NCI-H1436 treated with DMSO at 0.1 percent for 48 hours (cell line): ENCODE measurements at places on chromosomes 16 and 17.

GRCh38 chr17:56624309-56624708, 30.8 kb downstream of the NOG start:
- no peak for DNase-seq

- no peak for DNase-seq
Measured at GRCh38 chr17:48261297-48261880, 153.8 kb downstream of the SNX11 start.

DNA sequence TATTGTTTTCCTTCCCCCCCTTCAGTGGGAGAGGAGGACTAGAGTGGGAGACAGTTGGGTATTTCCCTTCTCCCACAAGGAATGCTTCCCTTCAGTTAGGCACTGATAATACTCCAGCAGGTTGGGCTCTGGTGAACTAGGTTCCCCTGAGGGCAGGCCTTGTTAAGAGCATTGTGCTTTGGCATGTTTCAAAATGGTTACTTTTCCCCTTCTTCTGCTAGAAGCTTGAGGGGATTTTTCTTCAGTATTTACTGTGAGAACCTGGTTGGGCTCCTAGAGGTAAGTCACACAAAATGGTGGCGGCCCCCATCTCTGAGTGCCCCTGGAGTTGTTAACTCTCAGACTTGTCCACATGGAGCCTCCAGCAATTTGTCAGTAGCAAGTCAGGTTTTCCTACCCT, 156.2 kb downstream of the CYB561 start:
- no peak for DNase-seq

- DNase-seq, result no peak
Measured at GRCh38 chr17:57349541-57350247, 93.4 kb downstream of the MSI2 start.

GRCh38 chr17:81258292-81258691, 19.2 kb downstream of the NDUFAF8 start:
- DNase-seq, result no peak

DNA sequence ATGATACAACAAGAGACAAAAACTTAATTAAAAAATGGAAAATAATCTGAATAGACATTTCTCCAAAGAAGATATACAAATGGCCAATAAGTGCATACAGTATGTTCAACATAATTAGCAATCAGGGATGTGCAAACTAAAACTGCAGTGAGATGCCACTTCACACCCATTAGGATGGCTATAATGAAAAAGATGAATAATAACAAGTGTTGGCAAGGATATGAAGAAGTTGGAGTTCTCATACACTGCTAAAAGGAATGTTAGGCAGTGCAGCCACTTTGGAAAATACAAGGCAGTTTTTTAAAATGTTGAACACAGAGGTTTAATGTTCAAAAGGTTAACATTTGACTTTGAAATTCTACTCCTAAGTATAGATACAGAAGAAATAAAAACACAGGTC, 69.8 kb downstream of the PCTP start:
- DNase-seq, result no peak

DNA sequence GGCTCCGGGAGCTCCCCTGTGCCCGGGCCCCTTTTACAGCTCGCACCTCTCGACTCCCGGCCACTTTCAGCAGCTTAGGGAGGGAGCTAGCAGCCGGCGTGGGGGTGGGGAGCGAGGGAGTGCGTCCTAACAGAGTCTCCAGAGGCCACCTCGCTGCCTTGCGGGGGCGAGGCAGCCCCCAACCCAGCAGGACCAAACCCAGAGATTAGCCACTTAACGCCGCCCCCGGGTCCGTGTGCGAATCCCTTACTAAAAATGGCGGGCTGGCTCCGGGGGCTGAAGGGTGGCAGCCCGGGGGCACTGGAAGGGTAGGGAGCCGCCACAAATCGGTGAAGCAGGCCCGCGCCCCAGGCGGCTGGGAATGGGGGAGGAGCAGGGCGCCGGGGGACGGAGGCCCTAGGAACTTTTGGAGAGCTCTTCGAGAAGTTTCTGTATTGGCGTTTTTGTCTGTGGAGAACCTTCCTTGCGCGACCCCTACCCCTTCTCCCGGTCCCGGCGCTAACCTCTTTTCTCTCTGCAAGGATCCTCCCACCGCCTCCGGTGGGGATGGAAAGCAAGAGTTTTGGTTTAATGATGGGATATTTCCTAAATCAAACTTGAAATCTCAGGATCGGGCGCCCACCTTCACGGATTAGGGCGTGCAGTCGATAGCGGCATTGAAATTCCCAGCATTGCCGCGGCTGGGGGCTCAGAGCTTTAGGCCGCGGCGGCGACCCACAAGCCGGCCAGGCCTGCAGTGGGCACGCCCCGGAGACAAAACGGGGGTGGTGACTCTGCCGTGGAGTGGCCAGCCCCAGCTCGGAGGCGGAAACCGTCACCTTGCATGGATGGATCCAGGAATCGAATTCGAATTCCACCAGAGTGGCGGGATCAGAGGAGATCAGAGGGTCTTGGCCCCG, 793 bp upstream of the IRX3 start:
- no peak for DNase-seq

GRCh38 chr17:58734040-58734439, 21.6 kb upstream of the PPM1E start:
- no peak for DNase-seq

GRCh38 chr17:66978514-66979061, 14.1 kb downstream of the CACNG4 start:
- DNase-seq, result no peak

- DNase-seq, result no peak
Measured at GRCh38 chr17:43026595-43026994, 1.6 kb downstream of the RND2 start.

GRCh38 chr17:55730808-55731207, 8.1 kb upstream of the TMEM100 start:
- DNase-seq, result no peak

DNA sequence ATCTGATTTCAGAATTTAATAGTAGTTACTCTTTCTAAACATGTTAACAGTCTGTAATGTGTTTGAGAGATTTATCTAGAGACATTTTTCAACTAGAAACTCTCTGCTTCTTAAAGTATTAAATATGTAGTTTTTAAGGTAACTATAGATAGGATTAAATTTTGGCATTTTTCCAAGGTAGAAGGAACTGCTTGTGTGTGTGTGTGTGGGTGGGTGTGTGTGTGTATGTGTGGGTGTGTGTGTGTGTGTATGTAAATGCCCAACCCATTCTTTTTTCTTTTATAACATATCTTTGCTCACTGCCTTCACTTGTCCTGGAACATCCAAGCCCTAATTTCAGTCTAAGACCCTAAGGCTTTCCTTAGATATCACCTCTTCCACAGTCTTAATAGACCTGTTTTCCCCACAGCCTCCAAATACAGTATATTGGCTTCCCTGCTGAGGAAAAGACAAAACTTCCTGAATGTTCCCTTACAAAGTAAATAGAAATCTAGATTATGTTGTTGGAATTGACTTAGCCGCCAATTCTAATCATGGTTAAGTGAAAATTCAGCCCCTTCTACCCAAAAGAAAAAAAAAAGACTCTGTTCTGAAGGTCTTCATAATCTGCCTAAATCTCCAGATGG, 33.5 kb downstream of the NUP93 start:
- no peak for DNase-seq

DNA sequence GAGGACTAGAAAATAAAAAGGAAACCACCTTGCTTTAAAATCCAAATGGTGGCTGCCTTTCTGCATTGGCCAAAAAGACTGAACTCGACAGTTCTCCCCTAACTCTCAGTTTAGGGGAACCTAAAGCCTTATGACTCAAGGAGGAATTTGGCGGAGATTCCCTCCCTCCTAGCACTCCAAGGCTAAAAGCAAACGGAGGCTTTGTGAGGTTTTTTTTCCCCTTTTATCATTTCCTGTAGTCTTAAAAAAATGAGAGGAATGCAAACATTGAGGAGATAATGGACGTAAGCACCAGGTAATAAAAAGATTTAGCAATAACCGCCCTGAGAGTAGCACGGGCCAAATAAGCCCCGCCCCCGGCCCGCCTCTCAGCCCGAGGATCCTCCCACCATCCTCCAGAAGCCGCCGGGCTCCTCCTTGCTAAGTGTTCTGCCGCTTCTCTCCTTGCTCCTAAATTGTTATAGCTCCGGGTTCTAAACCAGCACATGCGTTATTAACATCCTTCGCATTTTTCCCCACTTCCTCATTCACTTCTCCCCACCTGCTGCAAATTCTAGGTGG, 5.8 kb upstream of the KIFC3 start:
- no peak for DNase-seq

DNA sequence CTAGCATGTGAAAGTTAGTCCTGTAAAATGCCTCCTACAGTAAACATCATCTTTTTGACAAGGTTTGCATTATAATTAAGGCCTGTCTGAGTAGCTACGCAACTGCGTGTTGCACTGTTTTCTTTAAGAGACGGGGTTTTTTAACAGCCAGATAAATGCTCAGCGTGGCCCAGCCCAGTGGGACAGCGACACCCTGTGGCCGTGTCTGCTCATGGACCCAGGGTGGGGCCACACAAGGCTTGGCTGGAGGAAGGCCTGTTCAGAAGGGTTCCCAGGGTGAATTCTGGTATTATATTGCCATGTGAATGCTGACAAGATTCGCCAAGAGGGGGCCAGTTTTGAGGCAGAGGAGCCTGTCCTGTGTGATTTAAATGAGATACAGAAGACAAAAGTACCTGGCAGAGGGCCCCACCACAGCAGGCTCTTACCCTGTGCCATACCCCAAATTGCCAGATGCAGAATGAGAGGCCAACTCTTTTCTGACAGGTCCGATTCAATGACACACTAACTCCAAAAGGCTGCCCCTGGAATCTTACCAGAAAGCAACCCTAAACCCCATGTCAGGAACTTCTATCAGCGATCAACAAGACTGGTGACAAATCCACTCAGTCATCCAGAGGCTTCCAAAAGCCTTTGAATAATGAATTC, 65.9 kb upstream of the IRX6 start:
- DNase-seq, result no peak

DNA sequence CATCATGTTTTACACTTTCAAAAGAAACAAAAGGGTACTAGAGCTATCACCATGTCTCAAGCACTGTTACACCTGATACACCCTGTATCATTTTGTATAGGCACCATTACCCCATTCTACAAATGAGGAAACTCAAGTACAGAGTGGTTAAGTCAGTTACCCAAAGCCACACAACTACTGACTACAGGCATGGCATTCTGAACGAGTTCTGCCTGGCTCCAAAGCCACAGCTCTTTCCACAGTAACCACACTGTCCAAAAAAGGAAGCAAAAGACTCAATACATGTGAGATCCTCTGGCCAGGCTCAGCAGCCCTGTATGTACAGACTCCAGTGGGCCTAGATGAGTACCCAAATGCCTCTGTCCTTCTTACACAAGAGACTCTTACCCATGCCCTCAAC, 4.7 kb downstream of the DYNC1LI2 start:
- DNase-seq, result no peak

- DNase-seq, result no peak
Measured at GRCh38 chr16:2973093-2973492, 3.9 kb downstream of the PAQR4 start.

DNA sequence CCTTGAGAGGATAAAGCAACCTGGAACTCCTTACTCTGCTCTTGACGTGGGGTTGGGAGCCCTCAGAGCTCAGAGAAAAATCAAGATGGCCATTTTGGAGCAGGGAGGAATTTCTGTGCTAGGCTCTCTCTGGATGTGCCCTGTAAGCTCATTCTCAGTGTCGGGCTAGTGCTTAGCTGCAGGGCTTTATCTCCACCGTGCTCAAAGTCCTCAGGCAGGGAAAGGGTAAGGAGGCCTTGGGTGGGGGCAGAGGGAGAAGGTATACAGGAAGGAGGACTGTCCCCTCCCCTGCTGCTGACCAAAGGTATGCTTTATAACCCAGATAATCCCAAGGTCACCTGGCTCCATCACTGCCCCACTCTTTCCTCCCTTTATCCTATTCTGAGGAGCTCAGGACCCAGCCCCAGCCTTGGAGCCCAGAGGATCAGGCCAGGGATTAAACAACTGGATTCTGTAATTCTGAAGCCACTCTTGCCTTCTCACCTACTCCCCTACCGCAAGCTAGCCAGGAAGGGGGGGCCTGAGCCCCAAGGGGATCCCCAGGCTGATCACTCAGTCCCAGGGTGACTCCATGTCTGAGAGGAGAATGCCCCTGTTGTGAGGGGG, 1.1 kb downstream of the DHRS11 start:
- no peak for DNase-seq

DNA sequence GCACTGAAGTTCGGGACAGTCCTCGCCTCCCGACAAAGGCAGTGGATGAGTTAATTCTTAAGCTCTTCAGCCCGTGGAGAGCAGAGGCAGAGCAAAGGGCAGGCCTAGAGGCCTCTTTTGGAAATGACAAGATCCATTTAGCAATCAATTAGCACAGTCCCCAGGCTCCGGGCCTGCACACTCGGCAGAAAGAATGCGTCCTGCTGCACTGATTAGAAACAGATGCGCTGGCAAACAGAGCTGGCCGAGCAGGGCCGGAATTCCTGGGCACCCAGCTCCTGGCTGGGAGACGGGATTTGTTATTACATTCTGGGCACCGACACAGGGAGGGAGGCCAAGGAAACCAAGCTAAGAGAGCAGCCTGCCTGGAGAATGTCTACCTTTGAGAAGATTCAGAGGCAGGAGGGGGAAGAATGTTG, 162.9 kb downstream of the COPRS start:
- no peak for DNase-seq

DNA sequence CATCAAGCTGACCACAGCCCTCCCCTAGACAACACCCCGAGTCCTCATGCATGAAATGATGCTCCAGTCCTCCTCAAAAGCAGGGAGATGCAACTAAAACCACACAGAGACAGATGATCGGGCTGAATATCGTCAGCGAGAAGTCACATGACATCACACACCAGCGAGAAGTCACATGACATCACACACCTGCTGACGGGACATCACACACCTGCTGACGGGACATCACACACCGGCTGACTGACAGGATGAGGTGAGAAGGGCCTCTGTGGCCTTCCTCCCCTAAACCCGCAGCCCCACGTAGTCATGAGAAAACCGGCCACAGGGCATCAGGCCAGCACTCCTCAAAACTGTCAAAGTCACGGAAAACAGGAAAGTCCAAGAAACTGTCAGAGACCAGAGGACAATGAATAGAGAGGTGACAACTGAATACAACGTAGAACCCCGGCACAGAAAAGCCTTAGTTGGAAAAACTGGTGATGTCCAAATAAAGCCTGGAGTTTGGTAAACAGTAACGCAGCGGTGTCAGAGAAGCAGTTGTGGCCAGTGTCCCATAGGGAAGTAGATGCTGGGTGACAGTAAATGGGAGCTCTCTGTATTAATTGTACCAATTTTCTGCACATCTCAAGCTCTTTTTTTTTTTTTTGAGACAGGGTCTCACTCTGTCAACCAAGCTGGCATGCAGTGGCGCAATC, 14.3 kb downstream of the LITAF start:
- no peak for DNase-seq

GRCh38 chr17:77382966-77383612, 242.3 kb downstream of the SEC14L1 start:
- no peak for DNase-seq
